CD8-positive, alpha-beta memory T cell (primary cell): ENCODE measurements at places on chromosomes 12 and 14.
A peak's percentile ranks its signal among the peaks of the same experiment; 100 is the strongest.

DNA sequence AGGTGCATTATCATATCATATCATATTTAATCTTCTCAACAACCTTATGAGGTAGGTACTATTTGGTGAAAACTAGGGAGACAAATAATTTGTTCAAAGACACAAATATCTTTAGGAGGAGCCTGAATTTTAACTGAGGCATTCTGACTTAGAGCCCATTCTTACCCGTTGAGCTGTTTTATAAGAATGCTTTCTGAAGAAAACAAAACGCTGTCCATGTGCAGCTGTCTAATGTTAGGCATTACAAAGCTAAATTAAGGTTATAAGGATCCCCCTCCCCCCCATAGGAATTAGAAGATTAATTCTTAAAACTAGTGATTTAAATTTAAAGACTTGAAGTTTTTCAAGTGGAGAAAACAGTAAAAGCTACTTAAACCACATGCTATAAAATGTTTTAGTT is 6.4 kb downstream of the KTN1 start:
- no peaks in the 10 kb centered on the region for H3K36me3 ChIP-seq
- H3K4me1 ChIP-seq: peaks cover 51% of the 10 kb centered on the region
- no peak overlapping the region for H3K4me3 ChIP-seq
- no peak overlapping the region for H3K27ac ChIP-seq

- no peak overlapping the region for H3K4me3 ChIP-seq
- peaks cover 7% of the 10 kb centered on the region for H3K4me1 ChIP-seq
- DNase-seq: no peak
- H3K36me3 ChIP-seq: no peaks in the 10 kb centered on the region
Observed at GRCh38 chr12:130762319-130762675, 46.2 kb upstream of the RIMBP2 start.

- peaks cover 6% of the 10 kb centered on the region for H3K36me3 ChIP-seq
- no peaks in the 10 kb centered on the region for H3K27me3 ChIP-seq
- peaks cover 60% of the 10 kb centered on the region for H3K4me1 ChIP-seq
- peak; percentile 44 for DNase-seq
Observed at GRCh38 chr12:55930771-55931316, at the start of gene DGKA. TSS of gene DGKA (plus strand) at chr12:55931162. CDS start at chr12:55936504, 5,342 bp downstream.

GRCh38 chr14:68951035-68951797 is 27.9 kb downstream of the ACTN1 start:
- no peaks in the 10 kb centered on the region for H3K36me3 ChIP-seq
- peaks cover 82% of the 10 kb centered on the region for H3K4me1 ChIP-seq
- no peaks in the 10 kb centered on the region for H3K27me3 ChIP-seq
- H3K4me3 ChIP-seq: no peak overlapping the region
- no peak overlapping the region for H3K27ac ChIP-seq

- H3K27me3 ChIP-seq: no peaks in the 10 kb centered on the region
- no peak overlapping the region for H3K27ac ChIP-seq
- no peak for DNase-seq
Observed at GRCh38 chr14:30108975-30109700, 181.5 kb upstream of the PRKD1 start.

- H3K4me3 ChIP-seq: no peak overlapping the region
- no peak overlapping the region for H3K27ac ChIP-seq
- no peak for DNase-seq
- H3K4me1 ChIP-seq: no peaks in the 10 kb centered on the region
- no peaks in the 10 kb centered on the region for H3K36me3 ChIP-seq
Observed at GRCh38 chr14:90660865-90661570, 155.2 kb downstream of the TTC7B start.

DNA sequence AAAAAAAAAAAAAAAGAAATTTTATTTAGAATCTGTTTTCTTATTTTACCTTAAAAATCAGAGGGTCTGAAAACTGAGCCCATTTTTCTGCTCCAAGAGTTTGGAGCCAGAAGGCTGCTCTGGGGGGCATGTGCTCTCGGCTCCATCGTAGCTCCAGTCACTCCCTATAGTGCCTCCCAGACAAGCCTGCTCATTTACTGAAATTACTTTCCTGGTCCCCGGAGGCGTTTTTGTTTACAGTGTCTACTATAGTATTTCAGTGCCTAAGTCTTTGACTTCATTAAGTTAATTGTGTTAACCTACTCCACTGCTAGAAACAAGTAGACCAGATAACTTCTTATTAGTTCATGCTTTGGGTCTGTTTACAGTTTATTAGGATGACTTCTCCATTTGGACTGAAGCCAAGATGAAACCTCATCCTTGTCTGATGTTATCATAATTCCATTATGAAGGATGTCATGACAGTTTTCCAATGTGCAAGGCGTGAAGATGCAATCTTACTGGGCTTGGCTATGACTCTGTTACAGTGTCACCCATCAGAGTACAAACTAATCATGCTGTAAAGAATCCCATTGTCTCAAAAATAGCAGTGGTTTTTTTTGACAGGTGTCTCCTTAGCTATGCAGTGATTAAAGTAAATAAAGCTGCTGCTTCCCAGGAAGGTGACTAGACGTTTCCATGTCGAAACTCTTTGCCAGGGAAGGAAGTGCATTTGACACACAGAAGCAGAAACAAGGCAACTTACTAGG is 182.3 kb downstream of the TMEM132C start:
- H3K4me3 ChIP-seq: no peak overlapping the region
- H3K4me1 ChIP-seq: no peaks in the 10 kb centered on the region
- H3K36me3 ChIP-seq: no peaks in the 10 kb centered on the region
- no peak overlapping the region for H3K27ac ChIP-seq

GRCh38 chr12:5085896-5086295 is 42.2 kb downstream of the KCNA5 start:
- no peaks in the 10 kb centered on the region for H3K27me3 ChIP-seq
- no peaks in the 10 kb centered on the region for H3K36me3 ChIP-seq
- DNase-seq: no peak
- no peak overlapping the region for H3K27ac ChIP-seq

GRCh38 chr12:31853977-31854376 is 105.2 kb upstream of the RESF1 start:
- no peak for DNase-seq
- H3K4me1 ChIP-seq: no peaks in the 10 kb centered on the region
- H3K27ac ChIP-seq: no peak overlapping the region
- H3K27me3 ChIP-seq: no peaks in the 10 kb centered on the region

DNA sequence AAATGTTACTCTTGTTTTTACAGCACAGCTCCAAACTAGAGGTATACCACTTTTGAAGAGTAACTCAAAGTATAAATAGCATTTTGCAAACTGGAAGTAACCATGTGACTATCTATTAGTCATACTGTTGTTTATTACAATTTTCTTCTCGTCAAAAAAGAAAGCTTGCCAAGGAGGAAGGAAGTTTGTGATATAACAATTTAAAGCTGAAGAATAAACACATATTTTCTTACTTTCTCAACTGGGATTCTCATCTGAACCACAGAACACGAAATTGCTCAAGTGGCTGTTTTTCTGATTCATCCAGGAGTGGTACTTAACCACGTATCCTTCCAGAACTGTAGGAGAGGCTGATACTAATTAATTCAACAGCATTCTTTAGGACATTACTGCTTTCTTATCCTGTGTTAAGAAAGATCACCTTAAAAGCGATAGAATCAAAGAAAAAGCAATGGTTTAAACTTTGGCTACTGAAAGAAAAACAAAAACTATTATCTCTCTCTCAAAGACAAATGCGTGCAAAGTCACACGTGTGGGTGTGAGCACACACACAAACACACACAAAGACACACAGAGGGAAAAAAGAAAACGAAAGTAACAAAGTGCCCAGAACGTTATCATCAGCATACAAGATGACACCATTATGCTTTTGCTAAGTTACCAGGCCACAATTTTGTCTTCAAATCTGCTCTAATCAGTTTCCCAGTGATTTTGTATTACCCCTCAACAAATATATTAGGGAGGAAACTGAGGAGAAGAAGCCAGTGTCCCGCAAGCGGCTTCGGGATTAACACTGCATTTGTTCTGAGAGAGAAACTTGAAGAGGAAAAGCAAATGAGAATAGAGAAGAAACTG is at the start of gene CLEC2B:
Gene CLEC2B (minus strand): TSS at position 48 of the 855 bp plus-strand sequence.
- DNase-seq: no peak
- H3K36me3 ChIP-seq: no peaks in the 10 kb centered on the region

DNA sequence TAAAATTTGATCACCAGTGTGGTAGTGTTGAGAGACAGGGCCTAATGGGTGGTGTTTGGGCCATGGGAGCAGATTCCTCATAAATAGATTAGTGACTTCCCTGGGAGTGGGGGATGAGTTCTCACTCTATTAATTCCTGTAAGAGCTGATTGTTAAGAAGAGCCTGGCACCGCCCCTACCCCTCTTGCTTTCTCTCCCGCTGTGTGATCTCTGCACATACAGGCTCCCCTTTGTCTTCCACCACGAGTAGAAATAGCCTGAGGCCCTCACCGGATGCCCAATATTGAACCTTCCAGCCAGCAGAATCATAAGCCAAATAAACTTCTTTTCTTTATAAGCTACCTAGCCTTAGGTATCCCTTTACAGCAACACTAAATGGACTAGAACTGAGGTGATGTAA is 31.9 kb upstream of the CAND1 start:
- H3K27me3 ChIP-seq: peaks cover 14% of the 10 kb centered on the region
- H3K4me1 ChIP-seq: no peaks in the 10 kb centered on the region
- H3K27ac ChIP-seq: no peak overlapping the region
- H3K4me3 ChIP-seq: no peak overlapping the region
- DNase-seq: no peak

GRCh38 chr12:13970803-13971202 is 10.6 kb downstream of the GRIN2B start:
- H3K27me3 ChIP-seq: no peaks in the 10 kb centered on the region
- DNase-seq: no peak
- H3K4me1 ChIP-seq: no peaks in the 10 kb centered on the region
- no peak overlapping the region for H3K27ac ChIP-seq
- H3K36me3 ChIP-seq: no peaks in the 10 kb centered on the region

DNA sequence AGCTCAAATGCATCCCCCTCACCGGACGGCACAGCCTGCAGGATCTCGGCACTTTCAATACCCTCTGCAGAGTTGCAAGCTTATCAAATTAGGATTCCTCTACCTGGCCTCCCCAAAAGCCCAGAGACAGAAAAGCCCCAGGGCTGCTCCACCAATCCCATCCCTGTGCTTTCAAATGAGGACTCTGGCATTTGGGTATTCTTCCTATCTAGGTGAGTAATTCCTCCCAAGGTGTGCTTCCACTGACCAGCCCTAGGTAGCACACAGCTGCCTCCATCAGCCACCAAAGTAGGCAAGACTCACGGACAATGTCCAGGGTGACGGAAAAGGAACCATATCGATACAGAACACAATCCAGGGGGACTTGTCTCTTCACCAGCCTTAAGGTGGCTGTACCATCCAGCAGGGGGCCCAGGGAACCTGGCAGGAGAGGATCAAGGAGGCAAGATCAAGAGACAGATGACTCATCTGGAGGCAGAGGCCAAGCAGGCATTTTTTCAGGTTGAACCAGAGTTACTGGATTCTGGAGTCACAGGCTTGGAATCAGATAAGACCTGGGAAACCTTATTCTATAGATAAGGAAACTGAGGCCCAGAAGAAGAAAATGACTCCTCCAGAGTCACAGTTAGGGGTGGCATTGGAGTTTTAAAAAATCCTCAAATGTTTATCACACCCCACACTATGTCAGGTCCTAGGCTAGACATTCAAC is 9.9 kb downstream of the PMEL start:
- H3K27ac ChIP-seq: no peak overlapping the region
- no peak for DNase-seq
- H3K27me3 ChIP-seq: no peaks in the 10 kb centered on the region
- peaks cover 33% of the 10 kb centered on the region for H3K36me3 ChIP-seq
- peaks cover 11% of the 10 kb centered on the region for H3K4me1 ChIP-seq

GRCh38 chr12:92927436-92928281 is 1.4 kb downstream of the EEA1 start:
- no peak for DNase-seq
- H3K27ac ChIP-seq: peak overlapping the region; percentile 74
- no peaks in the 10 kb centered on the region for H3K36me3 ChIP-seq
- H3K4me1 ChIP-seq: peaks cover 27% of the 10 kb centered on the region
- peak overlapping the region; percentile 33 for H3K4me3 ChIP-seq

DNA sequence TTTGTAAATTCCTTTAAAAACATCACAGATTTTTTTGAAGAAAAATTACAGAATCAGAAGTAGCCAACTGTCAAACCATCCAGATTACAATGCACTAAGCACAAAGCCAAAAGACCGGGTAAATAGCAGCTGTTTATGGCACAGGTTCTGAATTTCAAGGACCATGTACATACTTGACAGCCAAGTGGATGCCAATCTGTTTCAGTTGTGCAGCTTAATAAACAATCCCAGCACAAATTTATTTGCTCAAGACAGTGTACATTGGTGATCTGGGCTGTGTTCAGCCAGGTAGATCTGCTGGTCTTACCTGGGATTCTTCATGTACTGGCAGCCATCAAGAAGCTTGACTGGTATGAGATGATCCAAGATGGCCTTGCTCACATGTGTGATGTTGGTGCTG is 229.8 kb upstream of the FLRT2 start:
- H3K4me1 ChIP-seq: no peaks in the 10 kb centered on the region
- no peaks in the 10 kb centered on the region for H3K36me3 ChIP-seq
- no peaks in the 10 kb centered on the region for H3K27me3 ChIP-seq
- H3K27ac ChIP-seq: no peak overlapping the region
- no peak overlapping the region for H3K4me3 ChIP-seq
- no peak for DNase-seq

- DNase-seq: no peak
- no peaks in the 10 kb centered on the region for H3K4me1 ChIP-seq
- H3K36me3 ChIP-seq: no peaks in the 10 kb centered on the region
- no peak overlapping the region for H3K4me3 ChIP-seq
Observed at GRCh38 chr12:109433618-109434017, 43.5 kb downstream of the KCTD10 start.

GRCh38 chr12:45431126-45431525 is 215.2 kb downstream of the ANO6 start:
- no peak overlapping the region for H3K4me3 ChIP-seq
- no peak overlapping the region for H3K27ac ChIP-seq
- DNase-seq: no peak
- H3K4me1 ChIP-seq: no peaks in the 10 kb centered on the region
- H3K36me3 ChIP-seq: no peaks in the 10 kb centered on the region

- H3K27ac ChIP-seq: no peak overlapping the region
- no peak overlapping the region for H3K4me3 ChIP-seq
- no peak for DNase-seq
- H3K36me3 ChIP-seq: peaks cover 15% of the 10 kb centered on the region
- H3K27me3 ChIP-seq: no peaks in the 10 kb centered on the region
Observed at GRCh38 chr14:61498303-61498702, 176.9 kb downstream of the PRKCH start.

DNA sequence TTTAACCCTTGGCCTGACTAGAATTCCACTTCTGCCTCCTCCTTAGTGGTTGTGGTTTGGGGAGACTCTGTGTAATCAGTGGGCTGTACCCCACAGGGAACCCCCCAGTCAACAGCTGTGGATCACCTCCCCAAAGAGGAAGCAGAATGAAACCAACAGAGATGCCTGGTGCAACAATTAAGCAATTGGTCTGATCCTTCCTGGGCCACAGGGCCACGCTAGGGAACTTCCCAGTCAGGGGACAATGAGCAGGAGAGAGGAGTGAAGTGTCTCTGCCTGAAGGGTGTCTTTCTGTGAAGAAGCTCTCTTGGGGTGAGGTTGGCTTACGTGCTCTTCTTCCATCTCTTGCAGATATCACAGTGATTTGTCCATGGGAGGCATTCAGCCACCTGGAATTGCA is 8.2 kb downstream of the PDE6H start:
- H3K27ac ChIP-seq: no peak overlapping the region
- H3K27me3 ChIP-seq: no peaks in the 10 kb centered on the region
- no peak overlapping the region for H3K4me3 ChIP-seq
- H3K36me3 ChIP-seq: no peaks in the 10 kb centered on the region

- H3K4me1 ChIP-seq: no peaks in the 10 kb centered on the region
- DNase-seq: no peak
- no peak overlapping the region for H3K27ac ChIP-seq
- no peaks in the 10 kb centered on the region for H3K27me3 ChIP-seq
Observed at GRCh38 chr14:72941286-72941985, 15.2 kb downstream of the DCAF4 start.

GRCh38 chr14:31232081-31232480 is 24.5 kb upstream of the HECTD1 start:
- H3K36me3 ChIP-seq: no peaks in the 10 kb centered on the region
- H3K27me3 ChIP-seq: no peaks in the 10 kb centered on the region
- no peaks in the 10 kb centered on the region for H3K4me1 ChIP-seq
- DNase-seq: no peak
